ENCODE measurements at places on chromosomes 7 and 10. TPM values are rescaled to one million over a fixed set of nuclear protein-coding genes. Genes with fewer than 3 reads are reported as not detected.

DNA sequence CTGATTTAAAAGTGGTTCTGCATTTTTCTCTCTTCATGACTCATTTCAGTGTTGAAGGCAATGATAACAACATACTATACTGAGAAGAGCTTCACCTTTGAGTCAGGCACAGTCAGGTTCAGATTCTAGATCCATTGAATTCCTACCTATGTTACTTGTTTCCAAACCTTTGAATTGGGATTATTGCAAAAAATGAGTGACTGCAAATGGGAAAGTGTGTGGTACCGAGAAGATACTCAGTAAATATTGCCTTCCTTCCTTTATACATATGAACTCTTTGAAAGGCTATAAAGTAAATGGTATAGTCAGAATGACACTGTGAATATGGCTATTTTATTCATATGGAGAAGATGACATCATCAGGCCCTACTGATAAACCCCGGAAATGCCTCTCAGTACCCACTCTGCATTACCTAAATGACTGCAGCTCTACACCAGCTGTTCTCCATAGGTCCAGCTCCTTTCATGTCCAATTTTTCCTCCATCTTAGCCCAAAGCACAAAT lies 66.7 kb upstream of the FGL2 start:
- no peak for DNase-seq

GRCh38 chr10:6195846-6196245 lies 6.9 kb upstream of the PFKFB3 start:
- DNase-seq: no peak

DNA sequence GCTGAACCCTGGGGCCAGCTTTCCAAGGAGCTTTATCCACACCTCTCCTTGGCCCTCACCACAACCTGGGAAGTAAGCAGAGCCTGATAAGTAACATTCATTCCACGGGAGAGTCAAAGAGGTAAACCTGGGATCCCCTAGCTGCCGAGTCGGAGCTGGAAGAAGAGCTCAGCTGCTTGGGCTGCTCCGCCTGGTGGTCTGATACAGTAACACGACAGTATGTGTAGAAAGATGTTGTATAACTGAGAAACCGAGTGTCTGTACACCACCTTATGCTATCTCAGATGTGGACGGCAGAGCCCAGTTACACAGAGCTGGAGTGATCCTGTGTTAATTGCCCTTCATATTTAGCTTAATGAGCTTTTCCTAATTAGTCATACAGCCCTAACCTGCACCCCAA lies 151.3 kb upstream of the KMT2E start:
- no peak for DNase-seq

DNA sequence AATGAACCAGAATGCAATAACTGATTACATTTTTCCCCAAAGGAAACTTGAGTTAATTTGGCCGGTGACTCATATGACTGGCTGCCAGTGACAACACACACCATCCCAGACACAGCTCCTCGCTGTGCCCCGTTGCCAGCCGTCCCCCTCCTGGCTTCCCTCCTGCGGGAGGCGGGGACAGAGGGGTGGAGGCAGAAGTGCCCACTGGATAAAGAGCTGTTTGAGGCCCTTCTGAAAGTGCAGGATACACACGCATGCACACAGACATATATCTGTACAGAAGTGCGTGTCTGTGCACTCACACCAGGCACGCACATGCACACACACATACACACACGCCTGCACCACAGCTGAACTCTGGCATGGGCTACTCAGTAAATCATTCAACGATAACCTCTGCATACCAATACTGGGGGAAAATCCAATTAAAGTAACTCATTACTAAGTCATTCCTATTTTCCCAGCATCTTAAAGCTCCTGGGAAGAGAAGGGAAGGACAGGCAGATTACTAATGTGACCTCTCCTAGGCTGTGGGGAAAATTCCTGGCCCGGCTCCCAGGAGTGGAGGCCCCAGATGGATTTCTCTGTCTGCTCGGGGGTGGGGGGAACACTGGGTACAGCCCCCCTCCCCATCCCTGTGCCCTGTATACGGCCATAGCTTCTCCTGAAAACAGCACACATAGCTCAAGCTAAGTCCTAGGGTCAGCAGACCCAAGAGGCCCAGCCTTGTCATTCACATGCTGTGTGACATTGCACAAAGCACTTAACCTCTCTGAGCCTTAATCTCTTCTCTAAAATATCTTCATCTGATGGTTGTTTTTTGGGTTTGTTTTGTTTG lies 52.3 kb upstream of the MYL10 start:
- no peak for DNase-seq

DNA sequence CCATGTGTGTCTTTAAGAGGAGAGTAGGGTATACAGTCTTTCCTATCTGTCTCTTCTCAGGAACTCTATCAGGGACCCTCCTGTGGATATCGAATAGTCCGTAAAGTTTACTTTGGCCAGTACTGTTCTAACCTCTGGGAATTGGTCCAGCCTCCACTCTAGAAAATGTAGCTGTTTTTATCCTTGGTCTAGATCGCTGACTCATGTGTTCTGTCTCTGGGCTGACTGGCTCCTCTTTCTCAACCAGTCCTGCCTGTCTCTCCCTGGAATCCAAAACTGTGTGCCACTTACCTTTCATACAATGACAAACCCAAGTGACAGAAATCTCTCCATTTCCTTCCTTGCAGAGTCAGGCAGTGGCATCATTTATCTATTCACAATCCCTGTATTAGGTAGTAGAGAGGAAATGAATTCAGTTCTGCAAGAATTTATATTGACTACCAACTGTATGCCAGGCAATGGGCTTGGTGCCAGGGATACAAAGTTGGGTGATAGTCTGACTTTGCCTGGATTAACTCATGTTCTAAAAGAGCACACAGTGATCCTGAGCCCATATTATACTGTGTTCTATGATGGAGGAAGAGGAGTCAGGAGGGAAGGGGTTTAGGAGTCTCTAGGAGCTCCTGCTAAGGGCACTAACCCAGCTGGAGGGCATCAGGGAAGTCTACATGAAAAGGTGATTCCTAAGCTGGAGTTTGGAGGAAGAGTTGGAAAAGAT lies 232.7 kb downstream of the LRMDA start:
- DNase-seq: no peak

Gene CDC14C
- not detected for total RNA-seq

Gene FAM204A
- total RNA-seq: 79.8 TPM
